ENCODE measurements at places on chromosomes 13 and 19.

- DNase-seq: peak; percentile 22
These were observed 31.6 kb downstream of the CCNE1 start for GRCh38 chr19:29843180-29844051.

GRCh38 chr19:35851213-35852028 lies 883 bp downstream of the NPHS1 start:
- peak; percentile 39 for DNase-seq

- no peak for DNase-seq
These were observed 15.3 kb downstream of the ZAR1L start for GRCh38 chr13:32299893-32300292.

DNA sequence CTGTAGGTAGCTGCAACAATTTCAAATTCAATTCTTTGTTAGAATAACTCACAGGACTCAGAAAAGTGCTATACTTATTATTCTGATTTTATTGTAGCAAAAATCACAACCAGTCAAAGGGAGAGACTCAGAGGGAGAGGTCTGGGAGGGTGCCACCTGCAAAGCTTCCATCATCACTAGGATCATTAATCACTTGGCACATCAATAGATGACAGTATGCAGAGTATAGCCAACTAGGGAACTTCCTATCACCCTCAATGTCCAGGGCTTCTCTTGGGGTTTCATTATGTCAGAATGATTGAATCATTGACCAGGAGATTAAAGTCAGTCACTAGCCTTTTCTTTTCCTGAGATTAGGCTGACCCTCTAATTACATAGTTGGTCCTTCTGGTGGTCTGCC lies 431.3 kb upstream of the ATXN8OS start:
- DNase-seq: no peak

GRCh38 chr19:47228168-47228936 lies 2.6 kb downstream of the BBC3 start:
- DNase-seq: peak; percentile 70

GRCh38 chr13:109985871-109986450 lies 199.6 kb upstream of the IRS2 start:
- no peak for DNase-seq

All from activated naive CD8-positive, alpha-beta T cell treated with anti-CD3 and anti-CD28 coated beads for 36 hours (primary cell).